ENCODE measurements at places on chromosomes 16 and 17.

DNA sequence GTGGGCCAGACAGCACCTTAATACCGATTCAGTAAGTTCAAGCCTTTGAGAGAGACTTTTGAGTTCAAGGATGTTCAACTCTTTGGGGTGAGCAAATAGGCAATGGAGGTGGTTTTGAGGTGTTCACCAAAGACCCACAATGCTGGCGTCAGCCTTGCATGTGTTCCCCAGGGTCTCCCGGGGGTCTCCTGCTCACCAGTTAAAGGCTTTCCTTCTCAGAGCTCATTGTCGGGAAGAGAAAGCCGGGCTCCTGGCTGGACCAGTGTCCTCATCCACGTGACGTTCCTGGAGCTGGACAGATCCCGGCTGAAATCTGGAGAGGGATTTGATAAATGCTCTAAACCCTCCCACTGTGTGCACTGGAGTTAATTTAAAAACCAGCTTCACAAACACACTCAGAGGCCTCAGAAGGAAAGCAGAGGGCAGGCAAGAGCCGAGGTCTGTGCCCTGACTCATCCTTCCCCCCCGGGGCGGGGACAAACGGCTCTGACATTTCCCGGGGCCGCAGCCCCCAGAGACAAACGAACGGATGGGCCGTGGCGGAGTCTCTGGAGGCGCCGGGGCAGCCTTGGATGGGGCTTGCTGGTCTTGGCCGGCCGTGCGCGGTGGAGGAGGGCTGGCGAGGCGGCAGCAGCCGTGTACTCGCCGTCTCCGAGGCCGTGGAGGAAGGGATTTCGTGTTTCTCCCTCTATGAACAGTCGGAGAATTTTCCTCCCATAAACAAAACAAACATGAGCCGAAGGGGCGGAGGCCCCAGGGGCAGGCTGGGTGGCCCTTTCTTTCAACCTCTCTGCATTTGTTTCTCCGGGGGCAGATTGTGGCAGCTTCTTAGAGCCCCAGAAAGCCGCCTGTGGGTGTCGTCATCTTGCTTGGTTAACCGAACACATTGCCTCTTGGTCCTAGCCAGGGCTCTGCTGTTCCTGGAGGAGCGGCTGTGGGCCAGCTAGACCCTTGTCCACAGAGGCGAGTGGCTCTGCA lies 94.2 kb downstream of the NTN1 start:
- DNase-seq, result peak; percentile 36

- DNase-seq, result no peak
Measured at GRCh38 chr17:65290056-65290455, 152.9 kb downstream of the RGS9 start.

DNA sequence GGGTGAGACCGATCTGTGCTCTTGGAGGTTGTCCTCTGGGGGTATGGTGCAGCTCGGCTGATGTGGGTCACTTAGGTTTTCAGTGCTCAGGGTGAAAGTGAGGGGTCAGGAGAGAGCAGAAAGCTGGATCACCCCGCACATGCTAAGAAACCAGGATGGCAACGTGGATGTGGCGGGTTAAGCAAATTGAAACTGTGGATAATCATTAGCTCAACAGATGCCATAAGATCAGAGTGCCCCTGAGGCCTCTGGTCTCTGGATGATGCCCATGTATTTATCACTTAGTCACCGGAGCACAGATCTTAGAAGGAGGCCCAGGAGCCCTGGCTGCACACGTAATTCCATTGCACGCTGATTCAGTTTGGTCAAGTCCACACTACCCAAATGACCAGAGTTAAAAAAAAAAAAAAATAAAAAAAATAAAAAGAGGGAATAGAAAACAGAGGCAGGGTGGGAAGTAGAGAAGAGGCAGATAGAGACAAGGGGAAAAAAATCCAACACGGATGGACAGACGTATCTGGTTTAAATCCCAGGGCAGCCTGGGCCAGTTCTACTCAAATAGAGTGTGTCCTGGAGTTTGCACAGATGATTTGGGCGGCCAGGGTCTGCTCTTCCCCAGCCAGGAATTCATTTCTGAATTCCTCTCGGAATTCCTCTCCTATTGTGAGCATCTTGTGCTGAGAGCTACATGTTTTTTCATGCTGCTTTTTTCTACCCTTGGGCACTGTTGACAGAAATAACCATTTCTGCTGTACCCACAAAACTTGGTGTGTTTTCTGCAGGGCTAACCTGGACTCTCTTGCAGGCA lies 378.3 kb downstream of the CPPED1 start:
- no peak for DNase-seq

- DNase-seq, result no peak
Measured at GRCh38 chr16:85199069-85199725, 86.9 kb upstream of the CIBAR2 start.

DNA sequence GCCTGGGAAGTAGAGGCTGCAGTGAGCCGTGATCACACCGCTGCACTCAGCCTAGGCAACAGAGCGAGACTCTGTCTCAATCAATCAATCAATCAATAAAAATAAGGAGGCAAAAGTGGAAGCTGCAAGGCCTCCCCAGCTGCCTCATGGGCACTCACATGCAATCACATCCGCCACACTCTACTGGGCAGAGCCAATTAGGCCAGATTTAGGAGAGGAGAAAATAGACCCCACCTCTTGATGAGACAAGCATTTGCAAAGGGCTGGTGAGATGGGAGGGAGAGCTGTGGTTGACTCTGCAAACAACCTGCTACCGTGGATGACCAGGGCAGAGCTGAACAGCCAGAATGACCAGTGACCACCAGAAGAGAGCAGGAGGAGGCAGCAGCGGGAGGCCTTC lies 14.7 kb upstream of the GSG1L start:
- no peak for DNase-seq

GRCh38 chr16:16071631-16072244 lies 122.3 kb downstream of the ABCC1 start:
- peak; percentile 60 for DNase-seq

GRCh38 chr17:19398301-19399181 lies 11.6 kb upstream of the MFAP4 start:
- DNase-seq, result no peak

DNA sequence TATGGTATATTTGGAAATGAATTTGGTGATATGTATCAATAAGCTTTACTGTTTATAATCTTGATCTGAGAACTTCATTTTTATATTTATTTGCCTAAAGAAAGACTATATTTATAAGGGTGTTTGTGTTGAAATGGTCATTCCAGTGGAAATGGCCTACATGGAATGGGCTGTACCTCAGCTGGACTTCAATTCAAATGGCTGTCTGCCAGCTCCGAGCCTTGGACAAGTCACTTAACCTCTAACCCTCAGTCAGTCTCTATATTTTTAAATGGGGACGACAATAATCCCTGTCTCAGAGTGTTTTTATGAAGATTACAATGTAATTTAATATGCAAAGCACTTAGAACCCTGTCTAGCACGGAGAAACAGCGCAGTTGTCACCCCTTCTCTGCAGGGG lies 260.8 kb upstream of the CACNG5 start:
- DNase-seq, result no peak

GRCh38 chr17:249236-249993 lies 68.0 kb upstream of the DOC2B start:
- DNase-seq, result no peak

GRCh38 chr16:78133919-78134318 lies 34.5 kb downstream of the WWOX start:
- DNase-seq, result no peak

DNA sequence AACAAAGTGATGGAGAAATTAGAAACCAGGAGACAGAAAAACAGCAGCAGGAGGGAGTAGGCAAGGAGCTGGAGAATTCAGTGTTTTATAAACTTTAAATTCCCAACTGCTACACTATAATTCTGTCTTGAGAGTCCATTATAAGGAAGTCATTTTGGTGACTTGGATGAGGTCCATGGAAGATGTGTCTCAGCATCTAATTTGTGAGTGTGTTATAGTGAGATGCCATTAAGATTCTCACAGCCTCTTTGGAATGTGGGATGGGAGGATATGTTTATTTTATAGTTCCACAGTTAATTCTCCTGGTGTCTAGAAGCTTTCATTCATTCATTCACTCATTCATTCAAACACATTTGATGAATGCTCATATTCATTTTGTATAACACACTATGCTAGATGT lies 206.0 kb upstream of the MYOCD start:
- DNase-seq, result no peak

DNA sequence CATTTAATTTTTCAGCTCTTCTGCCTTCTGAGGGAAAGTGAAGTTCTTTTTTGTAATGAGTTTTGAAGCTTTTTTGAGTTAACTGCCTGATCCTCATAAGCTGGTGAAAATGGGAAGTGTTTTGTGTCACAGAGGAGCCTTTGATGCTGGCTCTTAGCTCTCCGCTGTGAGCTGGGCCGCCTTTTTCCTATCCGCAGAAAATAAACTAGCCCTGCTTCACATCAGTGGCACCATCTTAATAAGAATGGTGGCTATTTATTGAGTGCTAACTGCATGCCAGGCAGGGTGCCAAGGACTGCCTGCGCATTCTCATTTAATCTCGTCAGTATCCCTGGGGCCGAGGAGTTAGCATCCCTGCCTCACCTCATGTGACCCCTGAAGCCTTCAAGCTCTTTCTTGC lies 309.0 kb downstream of the CPPED1 start:
- no peak for DNase-seq

GRCh38 chr16:54928016-54928356 lies 2.7 kb upstream of the IRX5 start:
- DNase-seq, result no peak

DNA sequence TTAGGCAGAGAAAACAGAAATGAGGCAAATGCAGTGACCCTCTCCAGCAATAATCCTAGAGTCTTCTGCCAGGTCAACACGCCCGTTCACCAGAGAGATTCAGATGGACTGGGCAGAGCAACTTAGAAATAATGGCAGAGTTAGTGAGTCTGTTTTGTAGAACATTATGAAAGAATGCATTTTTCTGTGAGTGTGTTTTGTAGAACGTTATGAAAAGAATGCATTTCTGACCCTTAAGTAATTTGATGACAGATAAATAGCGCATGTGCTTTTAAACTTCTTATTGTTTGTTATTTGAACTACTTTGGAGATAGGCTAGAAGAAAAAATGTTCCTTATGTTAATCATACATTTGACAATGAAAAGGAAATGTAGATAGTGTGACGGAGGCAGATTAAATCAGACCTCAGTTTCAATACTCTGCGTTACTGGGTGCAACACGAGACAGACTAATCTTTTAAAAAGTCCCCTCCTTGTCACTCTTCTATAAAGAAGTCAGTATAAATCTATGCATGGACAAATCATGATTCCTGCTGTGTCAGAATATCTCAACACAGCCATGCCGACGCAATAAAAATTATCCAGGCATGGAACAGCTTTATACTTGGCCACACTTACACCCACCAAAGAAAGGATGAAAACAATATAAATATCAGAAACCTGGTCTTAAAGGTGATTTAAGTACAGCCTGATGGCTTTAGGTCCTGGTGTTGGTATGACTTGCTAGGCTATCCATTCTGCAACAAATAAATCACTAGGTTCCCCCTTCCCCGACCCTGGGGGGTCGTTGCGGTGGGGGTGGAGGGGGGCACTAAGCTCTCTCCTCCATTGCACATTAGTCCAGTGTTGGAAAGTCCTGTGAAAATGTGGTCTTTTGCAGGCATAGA lies 47.8 kb downstream of the MARCHF10 start:
- no peak for DNase-seq

- DNase-seq, result no peak
Measured at GRCh38 chr17:73643001-73643851, 1.0 kb downstream of the SDK2 start.

- DNase-seq, result no peak
Measured at GRCh38 chr16:51056331-51056730, 94.7 kb downstream of the SALL1 start.

DNA sequence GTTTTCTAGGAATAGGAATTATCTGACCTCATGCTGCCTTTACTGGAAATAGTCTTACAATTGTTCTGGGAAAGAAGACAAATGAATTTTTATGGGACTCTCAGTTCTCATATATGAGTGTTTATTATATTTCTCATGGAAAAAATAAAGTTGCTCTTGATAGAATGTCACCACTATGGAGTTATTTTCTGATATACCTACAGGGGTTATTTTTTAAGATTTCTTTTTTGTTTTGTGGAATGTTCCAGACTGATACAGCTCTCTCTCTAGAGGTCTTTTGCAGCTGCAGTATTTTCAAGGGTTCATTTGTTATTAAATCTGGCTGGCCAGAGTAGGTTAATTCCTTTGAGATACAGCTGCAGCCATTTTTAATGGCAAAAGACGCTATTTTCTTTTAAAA lies 100.7 kb downstream of the ABCA8 start:
- DNase-seq, result no peak

DNA sequence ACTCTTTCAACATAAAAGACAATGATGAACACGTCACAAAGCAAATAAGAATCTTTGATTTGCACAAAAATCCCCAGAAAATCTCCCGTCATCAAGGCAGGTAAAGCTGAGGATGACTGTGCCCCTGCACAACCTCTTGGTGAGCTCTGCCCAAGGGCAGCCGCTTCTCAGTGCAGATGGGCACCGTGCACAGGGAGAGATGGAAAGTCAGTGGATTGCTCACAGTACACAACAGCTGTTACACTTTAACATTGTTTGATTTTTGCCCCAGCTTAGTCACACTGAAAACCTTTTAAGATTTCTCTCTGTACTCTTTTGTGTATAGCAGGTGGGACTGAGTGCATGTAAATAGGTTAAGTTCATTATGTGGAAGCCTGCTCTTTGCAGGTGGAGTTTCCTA lies 104.2 kb downstream of the CDK5R1 start:
- DNase-seq, result no peak

DNA sequence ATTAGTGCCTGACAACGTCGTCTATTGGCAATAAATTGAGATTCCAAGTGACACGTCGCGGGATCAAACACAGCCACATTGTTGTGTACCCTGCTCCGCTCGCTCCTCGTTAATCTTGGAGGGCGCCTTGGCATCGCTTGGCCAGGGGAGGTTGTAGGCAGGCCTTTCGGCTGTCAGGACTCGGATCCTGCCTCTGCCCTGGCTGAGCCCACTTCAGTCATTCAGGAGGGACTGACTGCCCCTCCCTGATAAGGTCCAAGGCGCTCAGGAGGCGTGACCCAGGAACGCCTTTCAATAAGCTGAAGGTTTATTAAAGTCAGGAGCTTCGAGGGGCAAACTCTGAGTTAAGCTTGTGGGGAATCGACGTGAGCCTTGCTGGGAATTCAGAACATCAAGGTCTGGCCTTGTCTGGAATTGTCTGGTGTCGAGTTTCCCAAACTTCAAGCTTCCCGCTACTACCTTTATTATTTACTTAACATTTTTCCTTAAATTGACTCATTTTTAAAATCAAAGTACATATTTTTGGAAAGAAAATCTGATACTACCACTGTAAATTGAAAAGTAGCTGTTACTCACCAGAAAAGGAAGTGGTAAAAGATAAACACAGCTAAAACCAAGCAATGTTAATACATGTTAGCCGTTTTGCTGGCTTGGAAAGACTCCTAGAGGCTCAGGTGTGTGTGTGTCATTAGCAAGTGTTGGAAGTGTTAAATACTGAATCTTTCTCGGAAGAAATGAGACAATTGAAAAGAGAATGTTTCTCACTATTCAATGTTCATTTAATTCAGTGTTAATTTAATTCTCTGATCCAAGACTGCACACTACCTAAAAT lies 5.3 kb upstream of the IRX3 start:
- DNase-seq, result no peak

- peak; percentile 95 for DNase-seq
Measured at GRCh38 chr17:4678448-4679026, 25.4 kb downstream of the PELP1 start.

- DNase-seq, result peak; percentile 17
Measured at GRCh38 chr17:73231395-73231794, 30.3 kb downstream of the CPSF4L start.

- no peak for DNase-seq
Measured at GRCh38 chr17:55160501-55160900, 104.3 kb upstream of the HLF start.
